Activated naive CD4-positive, alpha-beta T cell treated with anti-CD3 and anti-CD28 coated beads for 36 hours (primary cell): ENCODE measurements at places on chromosomes 13 and 19. TPM values are rescaled to one million over a fixed set of nuclear protein-coding genes. Genes with fewer than 3 reads are reported as not detected.

The TCF3 gene
- 86.7 TPM for total RNA-seq

The SMIM24 gene
- total RNA-seq = not detected

The IL11 gene
- total RNA-seq = not detected

The TEX101 gene
- total RNA-seq = not detected

The ZNF556 gene
- not detected for total RNA-seq
